ENCODE measurements at places on chromosomes 7 and 10.

- DNase-seq: no peak
Measured at GRCh38 chr7:133339772-133340171, 86.9 kb downstream of the EXOC4 start.

- no peak for DNase-seq
Measured at GRCh38 chr10:71465551-71466252, 69.0 kb downstream of the CDH23 start.

DNA sequence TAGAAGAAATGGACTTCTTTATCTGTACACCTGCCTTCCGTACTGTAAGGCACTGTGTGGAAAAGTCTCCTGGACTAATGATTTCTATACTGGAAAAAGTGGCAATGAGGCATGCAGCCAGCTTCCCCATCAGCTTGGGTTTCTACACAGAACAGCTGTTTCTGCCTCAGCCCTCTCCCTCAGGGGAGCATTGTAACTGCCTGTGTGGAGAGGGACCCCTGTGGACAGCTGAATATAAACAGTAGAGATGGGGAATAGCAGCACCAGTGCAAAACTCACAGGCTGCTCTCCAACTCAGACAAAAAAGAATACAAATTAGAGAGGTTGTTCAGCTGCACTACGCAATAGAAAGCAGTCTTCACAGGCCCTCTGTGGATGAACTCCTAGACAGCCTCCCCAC, 451.3 kb upstream of the MBL2 start:
- DNase-seq: no peak

- peak; percentile 63 for DNase-seq
Measured at GRCh38 chr7:74452748-74453321, 871 bp upstream of the GTF2IRD1 start.

- no peak for DNase-seq
Measured at GRCh38 chr7:151240942-151241754, 7.3 kb downstream of the SMARCD3 start.

DNA sequence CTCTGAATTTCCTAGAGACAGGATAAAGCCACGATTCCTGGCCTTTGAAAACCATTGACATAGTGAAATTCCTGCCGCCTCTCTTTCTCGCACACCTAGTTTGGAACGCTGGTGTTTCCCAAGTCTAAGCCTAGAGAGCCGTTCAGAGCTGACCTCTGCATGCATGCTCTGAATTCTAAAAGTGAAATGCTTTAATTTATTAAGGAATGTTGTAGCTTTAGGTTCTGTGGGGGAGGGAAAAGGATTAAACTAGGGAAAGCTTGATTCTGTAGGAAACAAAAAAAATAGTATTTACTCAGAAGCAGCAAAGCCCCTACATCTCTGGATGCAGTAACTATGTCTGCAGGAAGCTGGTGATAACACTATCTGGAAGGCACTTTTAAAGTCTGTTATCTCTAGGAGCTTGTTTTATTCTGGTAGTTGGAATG, 27.3 kb downstream of the PFKP start:
- no peak for DNase-seq

GRCh38 chr10:71259815-71260501, 47.6 kb downstream of the UNC5B start:
- peak; percentile 82 for DNase-seq

DNA sequence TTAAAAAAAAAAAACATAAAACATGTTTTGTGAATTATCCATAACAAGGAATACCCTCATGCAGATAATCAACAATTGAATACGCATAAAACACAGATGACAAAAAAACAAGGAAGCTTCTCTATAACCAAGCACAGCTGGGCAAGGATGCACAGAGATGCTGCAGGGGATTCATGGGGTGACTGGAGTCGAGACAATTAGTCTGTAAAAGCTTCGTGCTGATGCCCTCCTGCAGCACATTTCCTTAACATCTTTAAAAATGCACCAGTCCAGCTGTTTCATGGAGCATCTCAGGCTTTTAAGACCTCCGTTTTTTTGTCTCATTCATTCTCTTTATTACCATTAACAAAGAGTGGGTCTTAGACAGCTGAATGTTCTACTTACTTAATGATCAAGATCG, 794.0 kb upstream of the C7orf33 start:
- no peak for DNase-seq

- no peak for DNase-seq
Measured at GRCh38 chr7:142383841-142384492, 126.1 kb upstream of the PRSS58 start.

GRCh38 chr10:3051692-3052091, 15.7 kb upstream of the PFKP start:
- DNase-seq: no peak

GRCh38 chr7:144452064-144452463, 48.6 kb upstream of the NOBOX start:
- no peak for DNase-seq

- DNase-seq: no peak
Measured at GRCh38 chr7:39386718-39387117, 179.5 kb upstream of the YAE1 start.

DNA sequence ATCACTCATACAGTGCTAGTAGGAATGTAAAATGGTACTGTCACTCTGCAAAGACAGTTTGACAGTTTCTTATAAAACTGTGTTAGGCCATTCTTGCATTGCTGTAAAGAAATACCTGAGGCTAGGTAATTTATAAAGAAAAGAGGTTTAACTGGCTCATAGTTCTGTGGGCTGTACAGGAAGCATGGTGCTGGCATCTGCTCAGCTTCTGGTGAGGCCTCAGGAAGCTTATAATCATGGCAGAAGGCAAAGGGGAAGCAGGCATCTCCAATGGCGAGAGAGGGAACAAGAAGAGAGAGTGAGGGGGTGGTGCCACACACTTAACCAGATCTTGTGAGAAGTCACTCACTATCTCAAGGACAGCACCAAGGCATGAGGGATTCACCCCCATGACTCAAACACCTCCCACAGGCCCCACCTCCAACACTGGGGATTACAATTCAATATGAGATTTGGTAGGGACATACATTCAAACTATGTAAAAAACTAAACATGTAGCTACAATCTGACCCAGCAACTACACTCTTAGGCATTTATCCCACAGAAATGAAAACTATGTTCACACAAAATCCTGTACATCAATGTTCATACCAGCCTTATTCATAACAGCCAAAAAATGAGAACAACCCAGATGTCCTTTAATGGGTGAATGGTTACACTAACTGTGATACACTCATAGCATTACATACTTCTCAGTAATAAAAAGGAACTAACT, 5.0 kb downstream of the ALDH18A1 start:
- no peak for DNase-seq

- DNase-seq: no peak
Measured at GRCh38 chr10:106720683-106721082, 443.8 kb downstream of the SORCS1 start.

- DNase-seq: peak; percentile 38
Measured at GRCh38 chr10:14971867-14972448, 12.8 kb downstream of the MEIG1 start.

DNA sequence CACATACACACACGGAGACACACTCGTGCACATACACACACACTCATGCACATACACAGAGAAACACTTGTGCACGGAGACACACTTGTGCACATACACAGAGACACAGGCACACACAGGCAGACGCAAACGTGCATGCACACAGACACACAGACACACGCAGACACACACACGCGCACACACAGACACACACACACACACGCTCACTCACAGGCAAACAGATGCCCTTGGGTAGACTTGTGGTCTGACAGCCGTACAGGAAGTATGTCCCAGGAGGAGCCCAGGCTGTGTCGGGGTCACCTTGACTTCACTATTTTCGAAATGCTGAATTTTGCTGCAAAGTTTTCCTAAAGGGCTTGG, 538.0 kb downstream of the DNAJB6 start:
- DNase-seq: no peak

GRCh38 chr10:122557516-122557915, 3.0 kb upstream of the DMBT1 start:
- no peak for DNase-seq

DNA sequence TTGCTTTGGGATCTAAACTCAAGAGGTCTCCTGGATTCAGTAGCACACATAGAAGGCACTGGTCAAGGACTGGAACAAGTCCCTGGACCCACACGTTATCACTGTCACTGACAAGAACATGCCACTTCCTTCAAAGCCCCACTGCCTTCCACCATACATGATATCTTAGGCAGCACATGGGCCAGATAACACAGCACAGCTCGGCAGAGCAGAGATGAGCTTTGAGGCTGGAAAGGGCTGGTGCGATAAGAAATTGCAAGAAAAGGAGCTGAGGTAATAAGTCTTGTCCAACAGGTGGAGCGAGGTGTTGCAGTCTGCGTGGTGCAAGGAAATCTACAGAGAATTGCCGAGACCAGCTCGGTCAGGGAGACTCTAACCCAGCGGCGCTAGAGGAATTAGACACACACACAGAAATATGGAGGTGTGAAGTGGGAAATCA, 139.8 kb upstream of the CDK13 start:
- DNase-seq: no peak

GRCh38 chr10:21022821-21023220, 125.7 kb upstream of the NEBL start:
- DNase-seq: no peak

- DNase-seq: peak; percentile 25
Measured at GRCh38 chr7:21261627-21262594, 166.0 kb upstream of the SP4 start.

GRCh38 chr10:26491934-26492333, 53.8 kb downstream of the APBB1IP start:
- no peak for DNase-seq

GRCh38 chr7:47100817-47101435, 481.0 kb downstream of the TNS3 start:
- DNase-seq: peak; percentile 66

GRCh38 chr10:60093317-60093716, 187.0 kb upstream of the CCDC6 start:
- no peak for DNase-seq

DNA sequence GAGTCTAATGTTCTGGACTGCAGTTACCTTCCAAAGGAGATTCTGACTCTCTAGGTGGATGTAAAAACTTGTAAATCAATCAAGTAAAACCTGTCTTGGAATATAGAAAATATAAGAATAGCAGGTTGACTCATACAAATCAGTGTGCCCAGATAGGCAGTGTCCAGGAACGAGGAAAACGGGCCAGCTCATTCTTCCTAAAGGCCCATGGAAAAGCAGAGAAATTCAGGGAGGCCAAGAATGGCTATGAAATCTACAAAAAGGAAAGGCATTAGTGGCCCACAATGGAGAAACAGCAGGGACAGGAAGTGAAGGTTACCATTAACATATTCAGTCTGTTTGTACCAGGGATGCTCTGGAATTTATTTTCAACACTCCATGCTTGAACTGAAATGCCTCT, 14.9 kb downstream of the GLI3 start:
- DNase-seq: no peak

DNA sequence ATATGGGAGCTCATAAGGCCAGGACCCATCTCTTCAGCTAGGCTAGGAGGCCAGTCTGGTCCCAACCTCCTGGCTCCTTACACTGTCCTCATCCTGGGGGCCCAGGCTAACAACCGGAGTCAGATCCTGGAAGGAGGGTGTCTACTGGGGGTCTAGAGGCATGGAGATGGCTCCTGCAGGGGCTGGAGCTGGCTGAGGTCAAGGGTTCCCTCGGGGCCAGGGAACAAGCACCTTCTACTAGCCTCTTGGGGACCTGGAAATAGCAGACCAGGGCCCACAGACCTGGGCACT, 37.2 kb downstream of the CLRN3 start:
- no peak for DNase-seq

DNA sequence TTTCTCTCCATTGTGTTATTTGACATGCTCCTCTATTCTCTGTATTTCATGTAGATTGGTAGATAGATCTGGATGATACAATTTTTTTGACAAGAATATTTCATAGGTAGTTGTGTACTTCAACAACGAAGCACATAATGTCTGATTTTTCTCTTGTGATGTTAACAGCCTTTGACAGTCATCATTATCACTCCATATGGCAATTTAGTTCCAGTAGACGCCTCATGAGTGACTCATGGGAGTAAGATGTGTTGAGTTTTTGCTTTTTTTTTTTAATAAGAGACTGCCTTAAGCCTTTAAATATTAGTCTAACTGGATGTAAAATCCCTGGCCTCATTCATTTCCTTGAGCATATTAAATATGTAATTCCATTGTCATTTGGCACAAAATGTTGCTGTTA, 123.5 kb upstream of the ZNF32 start:
- no peak for DNase-seq

- DNase-seq: no peak
Measured at GRCh38 chr10:111303887-111304286, 227.1 kb downstream of the ADRA2A start.

DNA sequence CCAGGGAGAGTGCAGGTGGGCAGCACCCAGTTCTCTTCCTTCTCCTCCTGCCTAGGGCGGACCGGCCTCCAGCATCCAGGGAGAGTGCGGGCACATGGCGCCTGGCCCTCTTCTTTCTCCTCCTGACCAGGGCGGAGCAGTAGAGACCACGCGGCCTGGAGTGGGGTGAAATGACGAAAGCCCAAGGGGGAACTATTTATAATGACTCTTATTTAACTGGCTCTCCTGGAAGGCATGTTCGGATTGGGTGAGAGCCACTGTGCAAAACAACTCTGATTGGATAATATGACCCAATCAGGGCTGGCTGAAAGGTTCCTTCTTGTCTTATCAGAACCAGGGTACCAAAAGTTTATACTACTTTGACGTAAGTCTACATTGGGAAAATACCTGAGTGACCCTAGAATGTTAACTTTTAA, 63.1 kb downstream of the ZNF37A start:
- no peak for DNase-seq

DNA sequence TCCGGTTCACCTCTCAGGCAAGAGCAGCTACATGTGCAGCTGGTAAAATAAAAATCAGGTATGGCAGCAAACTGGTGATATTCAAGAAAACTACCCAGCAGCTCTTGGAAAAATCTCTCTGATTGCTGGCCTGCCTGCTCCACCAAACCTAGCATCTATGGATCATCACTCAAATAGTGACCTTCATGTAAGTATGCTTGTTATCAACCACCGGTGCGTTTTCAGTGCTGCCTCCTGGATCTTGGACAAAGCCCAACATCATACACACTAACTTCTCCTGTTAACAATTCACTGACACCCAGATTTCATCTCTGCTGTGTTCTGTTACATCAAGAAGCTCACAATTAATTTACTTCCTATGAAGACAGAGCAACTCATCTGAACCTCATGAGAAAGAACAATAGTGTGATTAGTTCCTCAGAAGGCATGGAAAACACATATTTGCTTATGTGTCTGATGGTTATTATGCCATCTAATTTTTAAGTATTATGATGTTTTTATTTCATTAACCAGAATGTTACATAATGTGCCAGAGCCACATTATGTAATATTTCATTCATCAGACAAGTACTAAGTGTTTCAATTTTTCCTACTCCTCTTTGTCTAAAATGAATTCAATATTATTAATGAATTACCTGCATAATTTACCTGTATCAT, 8.8 kb downstream of the CDK6 start:
- DNase-seq: no peak

GRCh38 chr10:26621889-26622711, 75.4 kb upstream of the PDSS1 start:
- DNase-seq: peak; percentile 67

DNA sequence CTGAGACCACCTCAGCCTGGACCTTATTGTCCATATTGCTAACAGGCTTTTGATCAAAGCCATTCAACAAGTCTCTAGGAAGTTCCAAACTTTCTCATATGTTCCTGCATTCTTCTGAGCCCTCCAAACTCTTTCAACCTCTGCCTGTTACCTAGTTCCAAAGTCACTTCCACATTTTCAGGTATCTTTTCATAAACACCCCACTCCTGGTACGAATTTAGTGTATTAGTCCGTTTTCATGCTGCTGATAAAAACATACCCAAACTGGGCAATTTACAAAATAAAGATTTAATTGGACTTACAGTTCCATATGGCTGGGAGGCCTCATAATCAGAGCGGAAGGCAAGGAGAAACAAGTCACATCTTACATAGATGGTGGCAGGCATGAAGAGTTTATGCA, 836.8 kb downstream of the SORCS1 start:
- no peak for DNase-seq

GRCh38 chr7:81680120-81680519, 89.7 kb downstream of the HGF start:
- no peak for DNase-seq

All from transverse colon (tissue), 4 donors.